CD4-positive, alpha-beta T cell treated with Interleukin-21 for 1 hour (primary cell): ENCODE measurements at places on chromosomes 2 and 18.

GRCh38 chr2:128364441-128364911 lies 45.8 kb upstream of the HS6ST1 start:
- no peak for DNase-seq

GRCh38 chr2:148646231-148646559 lies 1.6 kb downstream of the EPC2 start:
- DNase-seq: no peak

DNA sequence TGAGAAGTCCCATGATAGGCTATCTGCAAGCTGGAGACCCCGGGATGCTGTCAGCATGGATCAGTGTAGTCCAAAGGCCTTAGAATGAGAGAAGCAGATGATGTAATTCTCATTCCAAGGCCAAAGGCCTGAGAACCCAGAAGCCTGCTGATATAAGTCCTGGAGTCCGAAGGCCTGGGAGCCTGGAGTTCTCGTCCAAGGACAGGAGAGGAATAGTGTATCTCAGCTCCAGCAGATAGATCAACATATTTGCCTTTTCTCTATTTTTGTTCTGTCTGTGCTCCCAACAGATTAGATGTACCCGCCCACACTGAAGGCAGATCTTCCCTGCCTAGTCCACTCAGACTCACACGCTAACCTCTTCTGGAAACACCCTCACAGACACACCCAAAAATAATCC lies 454.9 kb upstream of the CHAC2 start:
- DNase-seq: no peak

- DNase-seq: no peak
Observed at GRCh38 chr2:148273158-148273691, 252.3 kb downstream of the MBD5 start.

- no peak for DNase-seq
Observed at GRCh38 chr2:195343942-195344530, 313.0 kb upstream of the SLC39A10 start.

GRCh38 chr2:207394812-207395534 lies 134.8 kb upstream of the CREB1 start:
- DNase-seq: no peak

GRCh38 chr2:152047824-152048471 lies 50.9 kb downstream of the CACNB4 start:
- no peak for DNase-seq

DNA sequence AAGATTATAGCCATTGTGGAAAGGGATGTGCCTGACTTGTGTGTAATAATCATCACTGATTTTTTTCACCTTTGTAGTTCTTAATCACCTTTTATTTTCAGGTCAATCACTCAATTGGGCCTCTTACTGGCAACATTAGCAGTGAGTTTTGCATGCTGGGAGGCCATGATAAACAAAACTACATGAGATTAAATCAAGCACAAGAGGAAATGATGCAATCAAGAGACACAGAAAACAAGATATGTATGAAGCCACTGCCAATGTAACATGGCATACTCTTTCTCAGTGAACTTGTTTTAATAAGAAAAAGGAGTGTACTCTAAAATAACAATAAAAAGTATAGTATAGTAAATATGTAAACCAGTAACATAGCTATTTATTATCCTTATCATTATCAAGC lies 69.9 kb upstream of the FSIP2 start:
- DNase-seq: no peak

DNA sequence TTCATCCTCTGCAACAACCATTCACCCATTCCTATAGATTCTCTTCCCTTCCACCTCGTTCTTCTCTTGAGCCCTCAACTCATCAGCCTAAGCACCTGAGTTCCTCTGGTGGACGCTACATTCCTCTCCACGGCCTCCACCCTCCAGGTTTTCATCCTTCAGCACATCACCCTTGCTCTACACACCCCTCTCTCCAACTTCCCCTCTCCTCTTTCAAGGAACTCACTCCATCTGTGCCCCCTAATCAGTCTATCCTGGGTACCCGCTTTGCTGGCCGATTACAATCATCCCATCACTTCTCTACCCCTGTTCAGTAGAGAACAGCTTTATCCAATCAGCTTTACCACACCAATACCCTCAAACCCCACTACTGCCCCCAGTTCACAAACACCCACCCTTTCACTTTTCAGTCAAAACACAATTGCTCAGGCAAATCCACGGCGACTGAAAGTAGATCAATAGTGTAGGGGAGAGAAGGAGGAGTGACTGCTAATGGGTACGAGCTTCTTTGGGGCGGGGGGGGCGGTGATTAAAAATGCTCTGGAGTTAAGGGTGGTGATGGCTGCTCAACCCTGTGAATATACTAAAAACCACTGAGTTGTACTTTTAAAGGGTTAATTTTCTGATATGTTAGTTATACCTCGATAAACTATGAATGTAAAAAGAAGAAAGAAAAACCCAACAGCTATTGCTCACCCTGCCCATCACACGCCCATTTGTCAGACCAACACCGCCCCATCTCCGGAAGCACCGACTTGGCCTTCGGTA lies 857 bp downstream of the DYM start:
- DNase-seq: peak; percentile 17

DNA sequence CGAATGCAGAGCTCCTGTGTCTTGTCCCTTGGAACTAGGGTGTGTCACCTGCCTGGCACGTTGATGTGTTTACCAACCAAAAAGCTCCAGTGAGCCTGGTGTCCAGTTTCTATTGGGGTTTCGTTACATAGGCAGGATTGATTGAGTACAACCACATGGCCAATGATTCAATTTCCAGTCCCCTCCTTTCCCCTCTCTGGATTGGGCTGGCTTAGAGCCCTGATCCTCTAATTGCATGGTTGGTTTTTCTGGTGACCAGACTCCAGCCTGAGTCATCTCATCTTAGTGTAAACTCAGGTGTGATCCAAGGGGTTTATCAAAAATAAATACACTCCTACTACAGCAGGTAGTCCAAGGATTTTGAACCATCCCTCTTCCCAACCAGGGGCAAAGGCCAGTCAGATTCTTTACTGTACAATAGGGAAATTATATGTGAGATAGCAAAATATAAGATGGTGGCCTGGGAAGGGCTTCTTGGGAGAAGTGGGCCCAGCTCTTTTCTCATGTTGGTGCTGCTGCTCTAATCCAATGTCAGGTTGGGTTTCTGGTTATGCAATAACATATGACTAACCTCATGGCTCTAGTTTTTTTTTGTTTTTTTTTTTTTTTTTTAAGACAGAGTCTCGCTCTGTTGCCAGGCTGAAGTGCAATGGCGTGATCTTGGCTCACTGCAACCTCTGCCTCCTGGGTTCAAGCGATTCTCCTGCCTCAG lies 64.7 kb upstream of the MGAT5 start:
- no peak for DNase-seq

- no peak for DNase-seq
Observed at GRCh38 chr2:203441463-203441862, 93.6 kb downstream of the RAPH1 start.

- no peak for DNase-seq
Observed at GRCh38 chr18:10052871-10053270, 139.1 kb downstream of the VAPA start.

- no peak for DNase-seq
Observed at GRCh38 chr2:53856272-53856671, 3.5 kb downstream of the GPR75 start.

DNA sequence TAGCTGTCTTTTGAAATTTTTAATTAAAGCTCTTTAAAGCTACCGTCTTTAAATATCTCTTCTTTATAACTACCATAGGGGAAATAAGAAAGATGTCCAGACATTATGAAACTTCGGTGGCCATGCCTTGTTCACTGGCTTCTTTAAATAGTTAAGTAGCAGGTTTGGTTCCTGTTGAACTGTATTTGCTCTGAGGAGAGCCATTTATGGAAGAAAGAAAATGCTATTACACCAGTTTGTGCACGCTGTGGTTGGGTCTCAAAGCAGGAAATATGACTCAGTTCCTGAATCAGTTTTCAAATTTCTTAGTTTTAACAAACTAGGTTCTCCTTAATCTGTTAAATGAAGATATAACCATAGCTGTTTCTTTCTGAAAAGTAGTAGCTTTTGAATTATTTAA lies 12.2 kb downstream of the ARPC2 start:
- peak; percentile 69 for DNase-seq

DNA sequence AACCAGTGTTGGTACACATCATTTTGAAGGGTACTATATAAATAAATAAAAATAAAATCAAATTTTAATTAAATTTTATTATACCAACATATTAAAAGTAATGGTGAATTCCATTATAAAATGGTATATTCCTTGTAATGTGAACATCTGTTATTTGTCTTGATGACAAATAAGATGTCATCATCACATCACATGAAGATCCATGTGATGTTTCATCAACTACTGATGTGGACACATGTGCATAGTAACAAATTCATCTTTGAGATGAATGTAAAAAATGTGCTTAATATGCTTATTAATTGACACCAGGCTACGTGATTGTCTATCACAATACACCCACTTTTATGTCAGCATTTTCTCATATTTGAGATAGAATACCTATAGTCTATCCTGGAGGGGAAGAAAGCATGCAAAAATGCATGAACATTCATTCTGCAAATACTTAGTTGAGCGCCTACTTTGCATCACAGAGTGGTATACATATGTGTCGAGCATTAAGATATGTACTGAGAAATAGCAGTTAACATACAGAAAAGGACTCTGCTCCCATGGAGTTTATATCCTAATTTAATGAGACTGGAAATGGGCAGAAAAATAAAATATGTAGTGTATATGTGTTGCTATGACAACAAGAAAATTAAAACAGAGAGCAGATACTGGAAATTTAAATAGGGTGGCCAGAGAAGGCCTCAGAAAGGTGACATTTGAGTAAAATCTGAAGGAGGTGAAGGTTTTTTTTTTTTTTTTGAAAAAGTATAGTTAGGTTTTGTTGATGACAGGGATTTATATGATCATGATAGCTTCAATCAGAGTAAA lies 281.1 kb downstream of the ARHGAP15 start:
- DNase-seq: no peak
